ENCODE measurements at places on chromosomes 4 and X. TPM values are rescaled to one million over a fixed set of nuclear protein-coding genes. Genes with fewer than 3 reads are reported as not detected.
A peak's percentile ranks its signal among the peaks of the same experiment; 100 is the strongest.

The PRSS12 gene
- total RNA-seq = 0.42 TPM

DNA sequence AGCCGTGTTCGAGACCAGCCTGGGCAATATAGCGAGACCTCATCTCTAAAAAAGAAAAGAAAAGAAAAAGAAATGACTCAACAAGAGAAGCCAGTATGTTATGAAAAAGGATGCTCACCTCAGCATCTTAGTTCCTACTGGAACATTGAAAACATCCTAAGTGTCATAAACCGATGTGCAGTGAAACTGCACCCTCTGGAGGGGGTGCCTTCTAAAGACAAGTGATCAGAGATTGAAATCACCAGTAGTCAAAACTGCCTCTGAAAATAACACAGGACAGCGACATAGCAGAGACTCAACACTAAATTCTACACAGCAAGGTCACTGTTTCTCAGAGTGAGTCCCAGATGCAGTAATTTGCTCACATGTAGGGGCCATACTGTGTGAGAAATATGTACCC is 28.0 kb upstream of the ATP6AP2 start:
- DNase-seq = peak; percentile 10

GRCh38 chr4:7394681-7395451 is 39.9 kb downstream of the PSAPL1 start:
- DNase-seq = no peak

DNA sequence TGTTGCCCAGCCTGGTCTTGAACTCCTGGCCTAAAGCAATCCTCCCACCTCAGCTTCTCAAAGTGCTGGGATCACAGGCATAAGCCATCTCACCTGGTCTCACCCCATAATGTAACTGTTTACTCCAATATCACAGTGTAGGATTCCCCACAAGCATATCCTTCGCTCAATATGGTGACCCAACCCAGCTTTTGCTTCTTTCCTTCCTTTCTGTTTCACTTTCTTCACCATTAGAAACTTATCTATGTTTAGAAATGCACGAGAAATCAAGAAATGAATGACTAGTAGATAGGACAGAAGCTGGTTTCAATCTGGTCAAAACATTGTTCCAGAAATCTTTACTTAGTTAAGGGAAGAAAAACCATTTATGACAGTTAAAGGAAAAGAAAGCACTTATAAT is 18.9 kb downstream of the TSPAN5 start:
- peak; percentile 40 for DNase-seq

DNA sequence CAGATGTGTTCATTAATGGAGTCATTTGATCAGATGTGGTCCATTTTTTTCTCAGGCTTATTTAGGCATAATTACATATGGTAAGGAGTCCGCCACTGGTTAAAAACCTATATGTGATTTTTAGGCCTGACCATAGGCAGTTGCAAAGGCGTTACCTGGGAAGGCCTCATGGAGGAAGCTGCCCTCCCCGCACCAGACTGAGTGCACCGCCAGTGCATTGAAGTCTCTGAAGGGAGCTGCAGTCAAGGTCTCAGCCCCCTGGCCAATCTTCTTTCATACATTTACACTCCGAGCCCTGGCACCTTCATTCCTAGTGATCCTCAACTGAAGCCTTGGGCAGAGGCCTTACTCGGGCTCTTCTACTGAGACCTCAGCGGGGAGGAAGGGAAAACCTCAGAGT is 898.2 kb upstream of the AGA start:
- DNase-seq = no peak

The ARMCX2 gene
- total RNA-seq = 92.3 TPM

DNA sequence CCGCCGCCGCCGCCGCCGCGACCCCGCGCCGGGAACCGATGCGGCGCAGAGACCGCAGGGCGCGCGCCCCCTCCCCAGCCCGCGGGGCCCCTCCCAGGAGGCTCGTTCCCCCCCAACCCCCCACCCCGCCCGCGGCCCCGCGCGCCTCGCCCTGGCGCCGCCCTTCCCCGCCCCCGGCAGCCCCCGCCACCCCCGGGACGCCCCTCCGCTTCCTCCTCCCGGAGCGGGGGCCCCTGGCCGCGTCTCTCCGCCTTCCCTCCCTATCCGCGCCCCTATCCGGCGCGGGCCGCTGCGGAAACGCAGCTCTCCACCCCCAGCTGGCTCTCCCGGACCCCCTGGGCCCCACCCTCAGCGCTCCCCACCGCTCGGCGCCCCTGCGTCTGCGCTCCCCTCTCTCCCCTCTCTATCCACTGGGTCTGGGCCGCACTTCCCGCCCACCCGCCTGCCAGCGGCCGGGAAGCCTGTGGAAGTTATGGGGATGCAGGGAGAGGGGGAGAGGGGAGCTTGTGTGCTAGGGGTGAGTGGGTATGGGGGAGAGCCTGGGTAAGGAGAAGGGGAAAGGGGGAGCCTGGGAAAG is at the start of gene TMEM271:
TMEM271 (minus strand) TSS at position 51 of the 577 bp plus-strand sequence. CDS start 233 bp downstream, outside the sequence.
- DNase-seq = no peak

The MAMLD1 gene
- total RNA-seq = 0.18 TPM

GRCh38 chr4:185534511-185534865 is 819 bp downstream of the PDLIM3 start:
- DNase-seq = peak; percentile 56

- peak; percentile 93 for DNase-seq
Observed at GRCh38 chr4:81600520-81601357, 129.0 kb upstream of the RASGEF1B start.

- no peak for DNase-seq
Observed at GRCh38 chrX:115906276-115906675, 264.3 kb upstream of the AGTR2 start.

- DNase-seq = no peak
Observed at GRCh38 chr4:174005422-174005821, 278.0 kb downstream of the FBXO8 start.

The PCDH7 gene
- total RNA-seq = 206 TPM

GRCh38 chr4:158170691-158171561 is 1.9 kb downstream of the GASK1B start:
- DNase-seq = no peak

The LAMP2 gene
- 31.1 TPM for total RNA-seq

The PORCN gene
- 24.2 TPM for total RNA-seq

GRCh38 chrX:71098302-71098701 is 2.7 kb downstream of the FOXO4 start:
- DNase-seq = peak; percentile 56

- no peak for DNase-seq
Observed at GRCh38 chrX:134167591-134168203, 69.3 kb upstream of the CCDC160 start.

DNA sequence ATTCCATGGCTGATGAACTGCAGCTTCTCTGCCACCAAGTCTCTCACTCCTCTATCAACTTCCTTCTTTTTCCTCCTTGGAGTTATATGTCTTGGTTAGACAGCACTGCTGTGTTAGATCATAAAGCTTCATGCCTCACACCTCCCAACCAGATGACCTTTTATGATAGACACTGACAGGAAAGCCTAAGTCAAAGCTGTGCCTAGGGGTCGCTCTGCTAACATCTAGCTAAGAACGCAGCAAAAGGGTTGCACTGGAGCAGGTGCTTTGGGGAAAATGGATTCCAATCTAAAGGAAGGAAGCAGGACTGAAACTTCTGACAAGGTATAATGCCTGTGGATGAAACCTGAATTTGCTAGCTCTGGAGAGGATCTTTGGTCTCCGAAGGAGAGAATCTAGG is 509.7 kb downstream of the SMARCA1 start:
- peak; percentile 18 for DNase-seq

The ABHD18 gene
- 18.8 TPM for total RNA-seq

DNA sequence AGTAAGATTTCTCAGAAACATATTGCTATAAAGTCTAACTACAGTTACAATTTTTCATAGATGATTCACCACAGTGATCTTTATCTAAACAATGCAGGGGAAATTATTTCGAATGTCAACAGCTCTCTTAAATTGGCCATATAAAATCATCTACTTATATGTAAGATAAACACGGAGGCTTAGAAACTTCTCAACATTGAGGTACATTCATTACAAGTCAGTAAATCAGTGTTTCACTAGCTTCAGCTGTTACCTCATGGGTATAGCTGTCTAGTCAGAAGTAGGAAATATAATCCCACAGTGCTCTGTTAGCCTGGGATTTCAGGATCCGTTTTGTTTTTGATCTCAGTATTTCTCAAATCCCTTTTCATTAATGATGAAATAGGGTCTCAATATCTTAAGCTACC is 43.2 kb downstream of the PCDH7 start:
- DNase-seq = no peak

- no peak for DNase-seq
Observed at GRCh38 chr4:139508581-139509237, 47.3 kb downstream of the SETD7 start.

The HTR2C gene
- total RNA-seq = 0.04 TPM

DNA sequence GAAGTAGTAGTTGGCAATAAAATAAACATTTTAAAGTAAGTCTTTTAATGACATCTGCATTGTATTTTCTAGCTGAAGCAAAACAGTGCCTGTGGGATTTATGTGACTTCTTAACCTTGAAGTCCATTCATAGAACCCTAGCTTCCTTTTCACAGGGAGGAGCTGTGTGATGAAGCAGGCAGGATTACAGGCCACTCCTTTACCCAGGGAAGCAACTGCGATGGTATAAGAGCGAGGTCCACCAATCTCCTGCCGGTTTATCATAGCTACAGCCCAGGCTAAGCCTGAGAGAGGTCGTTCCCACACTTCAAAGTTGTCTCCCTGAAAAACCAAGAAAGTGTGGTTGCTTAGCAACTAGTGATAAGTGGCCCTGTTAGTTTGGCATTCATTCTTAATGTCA is 7.0 kb downstream of the RPL36A start:
- peak; percentile 30 for DNase-seq

The ETNPPL gene
- total RNA-seq = 0.51 TPM

GRCh38 chr4:81199831-81200230 is 15.2 kb downstream of the PRKG2 start:
- DNase-seq = no peak

GRCh38 chr4:78312989-78313753 is 238.4 kb upstream of the ANXA3 start:
- no peak for DNase-seq

The COL4A6 gene
- total RNA-seq = 72.1 TPM

The SERPINA7 gene
- total RNA-seq = not detected

DNA sequence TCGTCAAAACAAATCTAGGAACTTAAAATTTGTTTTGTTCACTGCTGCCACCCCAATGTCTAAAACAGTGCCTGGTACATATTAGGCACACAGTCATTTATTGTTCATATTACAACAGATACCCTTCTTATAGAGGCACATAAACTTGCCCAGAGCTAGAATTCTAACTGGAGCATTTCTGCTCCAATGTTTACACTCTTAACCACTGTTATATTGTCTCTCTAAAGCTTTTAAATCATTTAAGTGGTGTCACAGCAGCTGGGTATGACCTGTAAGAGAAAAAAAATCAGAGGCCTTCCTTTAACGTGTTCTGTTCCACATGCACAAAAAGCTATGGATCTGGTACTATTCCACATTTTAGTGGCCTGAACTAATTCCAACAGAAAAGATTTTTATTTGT is 3.0 kb downstream of the UBE2D3 start:
- no peak for DNase-seq

The USP27X gene
- total RNA-seq = 2.9 TPM

- DNase-seq = peak; percentile 0
Observed at GRCh38 chrX:63128509-63128908, 222.6 kb downstream of the SPIN4 start.

The HSFX3 gene
- total RNA-seq = not detected

DNA sequence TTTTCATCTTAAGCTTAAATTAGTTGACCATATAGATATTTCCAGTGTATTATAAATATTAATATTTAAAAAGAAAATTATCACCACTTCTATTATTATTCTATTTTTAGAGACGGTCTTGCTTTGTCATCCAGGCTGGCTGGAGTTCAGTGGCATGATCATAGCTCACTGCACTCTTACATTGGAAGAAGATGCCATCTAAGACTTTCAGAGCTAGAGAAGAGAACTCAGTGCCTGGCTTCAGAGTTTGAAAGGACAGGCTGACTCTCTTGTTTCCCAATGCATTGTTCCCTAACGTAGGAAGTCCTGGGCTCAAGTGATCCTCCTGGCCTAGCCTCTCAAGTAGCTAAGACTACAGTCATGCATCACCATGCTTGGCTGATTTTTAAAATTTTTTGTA is 75.9 kb downstream of the FIP1L1 start:
- DNase-seq = no peak

DNA sequence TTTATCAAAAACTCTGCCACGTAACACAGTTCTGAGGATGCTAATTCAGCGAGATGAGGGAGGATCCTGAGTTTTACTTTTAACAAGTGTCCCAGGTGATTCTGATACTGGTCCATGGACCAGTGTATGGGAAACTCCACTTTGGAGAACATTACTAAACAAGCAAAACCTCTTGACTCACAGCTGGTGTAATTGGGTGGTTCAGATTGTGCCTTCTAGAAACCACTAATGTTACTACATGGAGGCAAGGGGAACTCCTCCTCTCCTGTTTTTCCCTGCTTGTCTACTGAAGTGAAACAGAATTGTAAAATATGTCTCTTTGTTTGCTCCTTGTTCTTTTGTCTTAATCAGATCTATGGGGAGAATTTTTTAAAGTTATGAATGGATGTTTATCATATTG is 62.6 kb downstream of the FRAS1 start:
- peak; percentile 21 for DNase-seq
